Activated CD4-positive, alpha-beta T cell treated with anti-CD3 and anti-CD28 coated beads for 48 hours (primary cell): ENCODE measurements at places on chromosomes 11 and 22.

- no peak for DNase-seq
Observed at GRCh38 chr22:33598821-33599220, 321.5 kb downstream of the LARGE1 start.

DNA sequence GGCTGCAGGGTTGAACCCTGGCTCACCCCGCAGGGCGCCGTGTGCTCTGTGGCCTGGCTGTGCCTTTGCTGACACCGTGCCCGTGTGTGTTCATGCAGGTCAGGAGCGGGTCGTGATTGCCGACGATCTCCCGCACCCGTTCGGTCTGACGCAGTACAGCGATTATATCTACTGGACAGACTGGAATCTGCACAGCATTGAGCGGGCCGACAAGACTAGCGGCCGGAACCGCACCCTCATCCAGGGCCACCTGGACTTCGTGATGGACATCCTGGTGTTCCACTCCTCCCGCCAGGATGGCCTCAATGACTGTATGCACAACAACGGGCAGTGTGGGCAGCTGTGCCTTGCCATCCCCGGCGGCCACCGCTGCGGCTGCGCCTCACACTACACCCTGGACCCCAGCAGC, 47.0 kb upstream of the PPP6R3 start:
- no peak for DNase-seq

GRCh38 chr22:41561788-41562187, 978 bp downstream of the CSDC2 start:
- no peak for DNase-seq

DNA sequence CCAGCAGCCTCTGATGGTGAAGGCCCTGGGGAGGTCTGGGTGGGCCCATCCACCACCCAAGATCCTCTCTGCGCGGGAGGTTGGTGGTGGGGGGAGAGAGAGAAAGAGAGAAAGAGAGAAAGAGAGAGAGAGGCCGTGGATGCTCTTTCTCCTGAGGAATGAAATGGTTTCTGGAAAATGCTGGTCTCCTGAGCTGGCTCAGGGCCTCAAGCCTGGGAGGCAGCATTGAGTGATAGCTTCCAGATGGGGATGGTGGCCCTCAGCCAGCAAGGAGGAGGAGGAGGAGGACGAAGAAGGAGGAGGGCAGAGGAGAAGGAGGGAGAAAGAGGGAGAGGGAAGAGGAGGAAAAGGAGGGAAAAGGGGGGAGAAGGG, 4.6 kb downstream of the TSPAN32 start:
- DNase-seq, result no peak

- DNase-seq, result no peak
Observed at GRCh38 chr11:23903044-23903704, 593.7 kb upstream of the LUZP2 start.

GRCh38 chr11:130553306-130553705, 104.9 kb downstream of the ADAMTS15 start:
- no peak for DNase-seq

DNA sequence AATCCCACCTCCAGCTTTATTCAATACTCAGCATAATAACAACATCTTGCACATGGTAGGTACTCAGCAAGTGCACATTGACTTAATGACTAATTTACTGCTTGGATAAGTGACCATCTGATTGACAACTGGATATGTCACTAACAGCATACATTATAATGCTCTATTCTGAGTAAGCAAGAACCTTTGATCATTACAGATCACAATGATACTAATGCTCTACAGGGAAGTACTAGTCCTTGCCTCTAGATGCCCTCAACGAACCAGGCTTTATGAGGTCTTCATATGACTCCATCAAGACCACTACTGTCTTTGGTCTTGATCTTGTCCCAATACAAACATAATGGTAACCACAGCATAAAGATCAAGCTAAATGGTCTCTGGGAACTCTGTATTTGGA, 167.6 kb upstream of the MTMR2 start:
- no peak for DNase-seq
